HL-60 (cell line): ENCODE measurements at places on chromosomes 12 and 14.

DNA sequence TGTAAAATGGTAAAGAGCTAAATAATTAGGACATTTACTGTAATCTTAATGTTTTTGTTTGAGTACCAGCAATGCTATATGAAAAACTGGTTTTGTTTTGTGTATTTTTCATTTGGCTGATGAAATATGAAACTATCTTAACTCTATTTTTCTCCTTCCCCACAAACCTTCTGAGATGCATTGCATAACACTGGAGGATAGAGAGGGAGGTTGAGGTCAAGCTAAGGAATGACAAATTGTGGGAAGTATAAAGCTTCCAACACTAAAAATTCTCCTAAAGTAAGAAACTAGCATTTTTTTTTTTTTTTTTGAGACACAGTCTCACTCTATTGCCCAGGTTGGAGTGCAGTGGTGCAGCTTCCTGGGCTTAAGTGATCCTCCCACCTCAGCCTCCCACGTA is 31.5 kb upstream of the SRP54 start:
- no peak for DNase-seq

- no peak for DNase-seq
Observed at GRCh38 chr14:81280136-81280791, 59.5 kb upstream of the GTF2A1 start.

GRCh38 chr14:90536511-90537191 is 139.8 kb downstream of the CALM1 start:
- no peak for DNase-seq

DNA sequence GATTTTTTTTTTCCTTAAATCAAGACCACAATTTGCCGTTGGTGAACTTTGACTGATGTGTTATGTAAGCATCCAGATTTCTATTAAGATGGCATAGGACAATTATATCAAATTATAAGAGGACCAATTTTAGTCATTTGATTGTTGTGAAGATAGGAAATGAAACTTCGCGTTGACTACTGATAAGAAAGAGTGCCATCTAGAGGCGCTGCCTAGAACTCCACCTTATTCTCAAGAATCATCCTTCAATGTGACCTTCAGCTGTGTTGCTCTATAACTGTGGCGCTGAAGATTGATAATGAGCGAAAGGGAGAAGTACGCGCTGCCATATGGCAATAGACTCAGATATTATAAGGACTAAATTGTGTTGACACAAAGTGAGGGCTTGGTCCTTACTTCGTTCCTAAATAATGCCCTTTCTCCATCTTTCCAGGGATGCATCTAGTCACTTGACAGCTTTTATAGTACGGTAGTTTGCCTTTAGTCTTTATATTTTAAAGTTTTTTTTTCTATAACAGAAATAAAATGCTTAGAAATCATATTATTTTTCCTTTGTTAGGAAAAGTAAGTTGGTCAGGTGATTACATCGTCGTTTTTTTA is 350.8 kb upstream of the STXBP6 start:
- DNase-seq, result peak; percentile 48

- no peak for DNase-seq
Observed at GRCh38 chr12:13834241-13834640, 147.2 kb downstream of the GRIN2B start.

DNA sequence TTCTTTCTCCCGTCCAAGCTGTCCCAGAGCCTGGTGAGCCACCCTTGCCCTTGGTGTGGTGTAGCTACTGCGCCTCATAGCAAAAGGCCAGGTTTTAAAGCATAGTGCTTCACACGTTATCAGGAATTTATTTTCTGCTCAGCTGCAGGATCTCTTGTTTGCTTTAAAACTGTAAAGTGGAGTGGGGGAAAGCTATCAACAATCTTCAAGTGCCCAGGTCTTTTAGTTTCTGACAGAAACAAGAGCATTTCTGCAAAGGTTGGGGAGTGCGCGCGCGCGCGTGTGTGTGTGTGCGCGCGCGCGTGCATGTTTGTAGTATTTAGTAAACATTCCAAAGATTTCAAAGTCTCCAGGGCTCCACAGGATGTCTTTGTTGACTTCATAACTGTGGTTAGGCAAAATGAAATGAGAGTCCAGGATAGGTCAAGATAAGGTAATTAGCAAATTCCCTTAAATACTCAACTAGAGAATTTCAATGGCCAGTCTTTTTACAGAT is 45.5 kb downstream of the EML1 start:
- DNase-seq, result no peak

DNA sequence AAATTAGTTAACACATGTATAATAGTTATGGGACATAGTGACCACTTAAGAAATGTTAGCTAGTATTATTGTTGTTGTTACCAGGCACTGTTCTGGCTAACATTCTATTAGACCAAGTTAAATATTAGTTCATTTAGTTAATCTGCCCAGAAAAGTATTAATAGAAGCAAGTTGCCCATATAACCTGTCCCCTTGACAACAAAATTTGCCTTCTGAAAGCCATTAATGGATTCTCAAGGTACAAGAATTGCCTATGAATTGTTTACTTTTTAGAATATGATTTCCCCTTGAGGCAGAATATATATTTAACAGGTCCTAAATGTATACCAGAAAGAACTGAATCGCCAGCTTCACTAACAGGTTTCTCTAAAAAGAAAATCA is 167.3 kb upstream of the TMCC3 start:
- DNase-seq, result no peak

- no peak for DNase-seq
Observed at GRCh38 chr12:33248364-33248763, 191.3 kb downstream of the SYT10 start.

GRCh38 chr12:27696864-27697564 is 767 bp downstream of the REP15 start:
- no peak for DNase-seq

GRCh38 chr12:108950991-108951739 is 69.7 kb downstream of the SVOP start:
- peak; percentile 43 for DNase-seq

DNA sequence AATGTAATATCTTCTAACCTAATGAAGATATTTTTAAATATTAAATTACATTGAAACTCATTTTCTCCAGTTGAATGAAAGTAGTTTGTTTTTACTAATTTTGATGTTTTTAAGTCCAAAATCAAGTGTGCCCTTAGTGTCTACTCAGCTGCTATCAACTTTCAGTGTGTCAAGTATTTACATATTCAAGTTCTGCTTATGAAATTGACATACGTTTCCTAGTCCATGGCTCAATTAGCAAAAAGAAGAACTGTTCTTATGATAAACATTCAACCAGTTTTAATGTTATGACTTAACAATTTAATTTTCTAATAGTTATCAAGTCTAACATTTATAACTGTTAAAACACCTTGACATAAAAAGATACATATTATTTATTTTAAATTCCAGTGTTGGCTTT is 137.1 kb downstream of the DUSP6 start:
- DNase-seq, result no peak

GRCh38 chr12:106097011-106097410 is 41.7 kb downstream of the NUAK1 start:
- no peak for DNase-seq

DNA sequence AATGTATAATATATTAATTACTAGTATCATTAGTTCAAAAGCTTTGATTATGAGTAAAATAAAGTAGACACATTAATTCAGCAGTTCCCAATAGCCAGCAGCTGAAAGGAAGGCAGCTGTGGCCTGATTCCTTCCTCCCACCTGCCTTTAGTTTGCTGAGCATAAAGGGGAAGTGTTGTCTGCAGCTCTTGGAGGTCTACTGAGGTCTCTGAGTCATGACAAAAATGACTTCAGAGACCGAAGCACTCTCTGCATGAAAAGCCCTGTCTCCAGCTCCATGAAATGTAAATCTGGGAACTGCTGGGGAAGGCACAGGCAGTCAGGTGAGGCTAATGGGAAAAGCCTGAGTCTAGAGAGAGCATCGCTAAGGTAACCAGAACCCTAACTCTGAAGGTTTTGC is 165.4 kb downstream of the NRXN3 start:
- DNase-seq, result no peak

DNA sequence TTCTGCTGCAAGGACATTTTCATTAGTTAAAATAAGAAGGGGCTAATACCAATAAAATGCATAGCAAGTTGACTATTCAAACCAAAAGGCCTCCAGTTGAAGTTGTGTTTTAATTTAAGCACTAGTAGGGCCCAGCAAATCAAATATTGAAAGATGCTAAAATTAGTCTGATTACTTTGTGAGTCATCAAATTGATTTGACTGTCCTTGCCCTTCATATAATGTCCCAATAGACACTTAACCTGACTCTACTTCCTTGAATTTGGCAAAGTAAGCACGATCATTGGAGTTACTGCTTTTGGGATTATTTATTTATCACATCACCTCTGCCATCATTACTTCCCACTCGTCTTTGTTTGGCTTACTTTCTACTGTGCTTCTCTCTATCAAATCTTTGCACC is 798.5 kb downstream of the DIO2 start:
- no peak for DNase-seq

DNA sequence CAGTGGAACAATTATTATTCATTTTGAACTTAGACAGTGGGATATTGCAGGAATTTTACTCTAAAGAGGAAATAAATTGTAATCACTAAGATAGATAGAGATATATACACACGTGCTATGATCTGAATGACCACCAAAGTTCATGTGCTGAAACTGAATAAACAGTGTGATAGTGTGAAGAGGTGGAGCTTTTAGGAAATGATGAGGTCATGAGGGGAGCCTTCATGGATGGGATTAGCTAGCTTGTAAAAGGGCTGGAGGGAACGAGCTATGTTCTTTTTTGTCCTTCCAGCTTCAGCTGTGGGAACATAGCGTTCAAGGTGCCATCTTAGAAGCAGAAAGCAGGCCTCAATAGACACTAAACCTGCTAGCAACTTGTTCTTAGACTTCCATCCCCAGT is 191.5 kb upstream of the LRIG3 start:
- DNase-seq, result no peak

GRCh38 chr14:71491931-71492330 is 440.3 kb upstream of the RGS6 start:
- no peak for DNase-seq

- DNase-seq, result no peak
Observed at GRCh38 chr12:69052613-69053408, 119.8 kb upstream of the CPM start.

DNA sequence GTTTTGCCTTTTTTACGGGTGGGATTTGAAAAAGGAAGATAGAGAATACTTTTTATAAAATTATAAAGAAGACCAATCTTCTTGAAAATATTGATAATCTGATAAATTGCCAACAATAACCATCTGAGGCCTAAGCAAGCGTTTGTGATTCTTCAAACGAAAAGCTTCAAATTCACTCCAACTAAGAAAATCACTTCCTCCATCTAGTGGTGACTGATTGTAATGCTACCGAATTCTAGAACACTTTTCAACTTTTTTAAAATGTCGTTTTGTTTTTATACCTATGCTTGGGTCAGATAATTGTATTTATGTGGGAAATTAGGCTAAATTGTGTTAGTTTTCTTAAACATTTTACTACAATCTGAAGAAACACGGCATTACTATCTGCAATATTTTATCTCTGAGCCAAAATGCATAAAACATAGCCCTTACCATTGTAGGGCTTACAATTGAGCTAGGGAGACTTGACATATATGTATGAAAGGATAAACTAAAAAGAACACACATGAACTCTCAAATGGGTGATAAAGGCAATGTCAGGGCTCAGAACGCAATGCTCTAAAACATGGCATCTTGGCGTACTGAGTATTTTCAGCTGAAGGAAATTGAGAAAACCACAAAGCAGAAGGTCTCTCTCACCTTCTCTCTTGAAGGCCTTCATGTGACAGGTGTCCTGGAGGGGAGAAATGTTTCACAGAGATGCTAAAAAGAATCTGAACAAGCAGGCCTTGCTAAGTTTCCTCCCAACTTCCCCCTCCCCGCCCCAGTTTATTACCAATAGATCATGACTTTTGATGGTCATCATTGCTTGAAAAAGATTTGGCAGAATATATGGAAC is 36.8 kb upstream of the G2E3 start:
- no peak for DNase-seq

GRCh38 chr14:31122098-31122611 is 85.4 kb downstream of the HECTD1 start:
- DNase-seq, result peak; percentile 7

- no peak for DNase-seq
Observed at GRCh38 chr12:51923506-51924365, 16.4 kb downstream of the ACVRL1 start.

DNA sequence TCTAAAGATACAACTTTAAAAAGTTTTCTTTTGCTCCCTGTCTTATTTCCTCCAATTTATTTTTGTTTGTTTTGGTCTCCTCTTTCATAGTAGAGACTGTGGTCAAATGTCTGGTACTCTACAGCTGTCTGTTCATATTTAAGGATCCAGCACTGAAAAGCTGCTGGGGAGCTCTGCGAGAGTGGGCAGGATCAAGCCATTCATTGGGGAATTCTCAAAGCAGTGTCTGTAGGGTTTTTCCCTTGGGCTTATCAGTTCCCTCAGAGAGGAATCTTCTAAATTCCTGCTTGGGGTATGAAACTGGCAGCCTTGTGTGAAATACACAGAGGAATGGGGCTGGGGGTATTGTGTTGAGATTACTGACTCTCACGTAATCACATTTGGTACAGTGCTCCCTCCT is 52.3 kb downstream of the FNTB start:
- DNase-seq, result no peak

GRCh38 chr14:54554401-54554800 is 12.5 kb upstream of the SAMD4A start:
- DNase-seq, result no peak

GRCh38 chr12:57087010-57087690 is 1.8 kb upstream of the NAB2 start:
- no peak for DNase-seq

GRCh38 chr12:132653567-132654290 is 33.4 kb downstream of the POLE start:
- DNase-seq, result no peak

- no peak for DNase-seq
Observed at GRCh38 chr12:9662488-9662887, 7.0 kb upstream of the CLEC2D start.

- no peak for DNase-seq
Observed at GRCh38 chr12:115079760-115080159, 395.8 kb upstream of the TBX3 start.

DNA sequence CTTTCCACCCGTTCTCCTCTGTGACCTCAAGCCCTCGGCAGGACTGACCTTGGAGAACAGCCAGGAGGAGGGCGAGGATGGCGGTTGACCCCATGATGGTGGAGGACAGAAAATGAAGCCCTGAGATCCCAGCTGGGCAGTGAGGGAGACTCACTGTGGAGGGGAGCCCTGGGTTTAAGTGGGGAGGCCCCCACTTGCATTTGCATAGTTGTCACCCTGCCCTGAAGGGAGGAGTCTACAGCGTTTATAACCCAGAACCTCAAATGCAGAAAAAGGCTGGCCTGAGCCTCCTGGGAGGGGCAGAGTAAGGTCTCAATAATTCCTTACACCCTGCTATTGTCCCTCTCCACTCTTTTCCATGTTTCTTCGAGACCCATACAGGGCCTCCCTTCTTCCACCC is 1052.7 kb downstream of the TMEM121 start:
- DNase-seq, result no peak

- peak; percentile 56 for DNase-seq
Observed at GRCh38 chr14:87745507-87746118, 247.4 kb downstream of the GALC start.
